ENCODE measurements at places on chromosomes 7 and 10.

DNA sequence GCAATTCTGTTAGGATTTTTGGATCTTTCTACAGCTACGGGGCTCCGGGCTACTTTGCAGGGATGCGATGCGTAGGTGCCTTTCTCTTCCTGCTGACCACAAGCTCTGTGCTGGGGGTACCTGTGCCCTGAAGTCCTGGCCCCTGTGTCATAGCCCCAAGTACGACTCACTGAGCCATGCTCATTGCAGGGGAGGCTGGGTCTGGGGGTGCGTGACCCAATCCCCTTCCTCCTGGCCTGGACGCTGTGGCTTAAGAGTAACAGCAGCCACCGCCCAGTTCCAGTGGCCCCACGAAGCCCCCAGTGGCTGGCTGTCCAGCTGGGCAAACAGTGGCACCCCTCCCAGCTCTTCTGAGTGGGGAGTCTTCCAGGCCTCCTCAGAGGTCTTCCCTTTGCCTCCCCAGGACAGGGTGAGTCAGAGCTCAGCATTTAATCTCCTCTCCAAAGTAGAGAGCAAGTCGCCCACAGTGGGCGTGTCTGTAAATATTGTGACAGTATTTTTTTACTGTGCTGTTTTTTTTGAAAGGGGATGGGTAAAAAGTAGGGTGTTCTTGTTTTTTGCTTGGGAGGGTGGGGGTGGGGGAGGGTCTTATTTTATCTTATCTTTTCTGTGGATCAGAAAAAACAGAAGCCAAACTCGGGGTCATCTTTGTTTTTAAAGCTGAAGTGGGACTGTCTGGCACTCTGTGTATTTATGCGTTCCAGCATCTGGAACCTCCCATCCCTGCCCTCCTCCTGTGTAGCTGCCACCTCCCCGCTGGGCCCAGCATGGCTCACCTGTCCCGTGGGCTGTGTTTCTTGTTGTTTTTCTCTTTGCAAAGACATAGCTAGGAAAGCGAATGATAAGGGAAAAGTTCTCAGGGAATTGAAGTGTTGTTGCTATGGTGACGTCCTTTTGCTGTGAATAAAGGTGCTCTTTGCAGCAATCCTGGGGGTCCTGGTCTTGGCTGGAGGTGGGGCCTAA is 8.2 kb downstream of the LFNG start:
- peak; percentile 85 for DNase-seq

DNA sequence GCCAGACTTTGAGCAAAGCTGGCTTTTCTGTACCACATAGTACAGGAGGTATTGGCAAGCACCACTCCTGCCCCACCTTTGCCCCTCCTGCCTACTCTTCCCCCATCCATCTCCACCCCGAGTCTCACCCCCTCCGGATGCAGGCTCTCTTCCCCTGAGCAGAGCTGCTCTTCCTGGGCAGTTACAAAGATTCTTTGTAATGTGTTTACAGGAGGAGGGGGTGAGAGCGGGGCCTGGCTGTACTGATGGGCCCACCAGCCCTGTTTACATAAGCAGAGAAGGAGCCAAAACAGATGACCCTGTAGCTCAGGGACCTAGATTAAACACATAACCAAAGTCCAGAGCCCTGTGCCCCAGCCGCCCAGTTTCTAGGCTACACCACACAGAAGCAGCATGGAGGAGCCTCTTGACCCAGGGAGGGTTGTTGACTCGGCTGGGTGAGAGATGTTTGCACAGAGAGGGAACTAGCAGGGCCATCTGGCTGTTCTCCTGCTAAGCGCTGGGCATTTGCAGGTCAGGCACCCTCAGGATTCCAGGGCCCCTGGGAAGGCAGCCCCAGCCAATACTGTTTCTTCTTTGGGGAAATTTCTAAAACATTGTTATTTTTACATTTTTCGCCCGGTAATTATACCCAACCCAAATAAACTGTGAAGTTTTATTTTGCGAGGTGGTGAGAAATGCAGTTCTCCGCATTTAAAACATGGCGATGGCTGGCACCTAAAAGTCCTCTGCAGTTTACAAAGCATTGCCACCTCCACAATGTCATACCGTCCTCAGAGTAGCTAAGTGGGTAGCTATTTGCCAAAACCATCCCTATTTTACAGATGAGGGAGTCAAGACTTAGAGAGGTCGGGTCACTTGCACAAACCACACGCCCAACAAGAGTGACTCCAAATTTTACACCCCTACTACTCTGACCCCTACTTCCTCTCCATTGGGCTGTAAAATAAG is 11.4 kb upstream of the ZKSCAN1 start:
- DNase-seq, result no peak

DNA sequence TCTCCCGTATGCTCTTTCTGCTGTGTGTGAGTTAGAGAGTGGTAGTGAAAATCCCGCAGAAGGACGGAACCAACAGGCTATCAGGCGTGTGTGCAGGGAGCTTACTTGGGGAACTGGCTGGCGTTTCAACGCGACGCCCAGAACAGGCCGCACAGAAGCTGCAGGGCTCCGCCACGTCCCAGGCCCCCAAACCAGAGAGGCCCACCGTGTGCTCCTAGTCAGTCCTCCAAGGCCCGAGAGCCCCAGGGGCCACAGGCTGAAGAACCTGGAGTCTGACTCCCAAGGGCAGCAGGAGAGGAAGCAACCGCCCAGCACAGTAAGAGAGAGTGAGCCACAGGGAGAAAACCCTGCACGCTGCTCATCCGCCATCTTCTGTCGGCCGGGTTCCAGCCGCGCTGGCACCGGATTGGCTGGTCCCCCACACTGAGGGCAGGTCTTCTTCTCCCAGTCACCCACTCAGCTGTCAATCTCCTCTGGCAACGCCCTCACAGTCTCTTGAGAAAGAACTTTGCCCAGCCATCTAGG is 730.6 kb upstream of the VSTM2A start:
- DNase-seq, result no peak

GRCh38 chr7:2542916-2543871 is 12.1 kb downstream of the BRAT1 start:
- no peak for DNase-seq

GRCh38 chr10:71357792-71358265 is 38.8 kb downstream of the SLC29A3 start:
- peak; percentile 44 for DNase-seq

DNA sequence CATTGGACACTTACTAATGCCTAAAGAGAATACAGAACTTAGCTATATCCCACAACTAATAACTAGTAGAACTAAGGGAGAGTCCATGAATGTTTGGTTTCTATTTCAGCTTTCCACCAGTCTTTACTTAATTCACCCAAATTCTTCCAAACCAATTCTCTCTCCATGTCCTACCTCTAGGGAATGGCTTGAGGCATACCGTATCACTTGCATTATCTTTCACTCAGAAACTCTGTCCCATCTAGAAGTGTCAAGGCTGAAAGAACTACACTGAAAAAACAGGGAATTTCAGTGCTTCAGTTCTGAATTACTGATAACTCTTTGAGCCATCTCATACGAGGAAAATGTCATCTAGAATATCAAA is 758 bp downstream of the TMEM168 start:
- peak; percentile 4 for DNase-seq

DNA sequence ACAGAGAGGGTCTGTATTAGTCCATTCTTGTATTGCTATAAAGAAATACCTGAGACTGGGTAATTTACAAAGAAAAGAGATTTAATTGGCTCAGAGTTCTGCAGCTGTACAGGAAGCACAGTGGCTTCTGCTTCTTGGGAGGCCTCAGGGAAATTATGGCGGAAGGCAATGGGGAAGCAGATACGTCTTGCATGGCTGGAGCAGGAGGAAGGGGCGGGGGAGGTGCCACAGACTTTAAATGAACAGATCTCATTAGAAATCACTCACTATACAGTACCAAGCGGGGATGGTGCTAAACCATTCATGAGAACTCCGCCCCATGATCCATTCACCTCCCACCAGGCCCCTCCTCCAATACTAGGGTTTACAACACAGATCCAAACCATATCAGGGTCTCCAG is 3.7 kb upstream of the CALU start:
- peak; percentile 83 for DNase-seq

DNA sequence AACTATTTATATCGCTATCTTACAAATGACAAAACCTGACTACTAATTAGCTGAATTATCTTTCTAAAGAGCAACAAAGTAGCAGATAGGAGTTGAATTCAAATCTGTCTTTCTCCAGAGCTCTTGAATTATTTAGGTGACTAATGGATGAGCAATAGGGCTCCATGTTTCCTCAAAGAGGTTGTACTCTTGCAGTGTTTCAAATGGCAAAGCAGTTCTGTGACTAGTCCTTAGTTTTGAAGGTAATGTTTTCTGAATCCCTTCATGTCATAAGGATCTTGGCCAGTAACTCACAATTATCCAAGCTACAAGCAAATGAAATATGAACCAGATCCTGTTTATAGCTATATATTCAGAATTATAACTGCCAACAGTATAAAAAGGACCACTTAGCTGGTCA is 999.7 kb downstream of the NRG3 start:
- no peak for DNase-seq

DNA sequence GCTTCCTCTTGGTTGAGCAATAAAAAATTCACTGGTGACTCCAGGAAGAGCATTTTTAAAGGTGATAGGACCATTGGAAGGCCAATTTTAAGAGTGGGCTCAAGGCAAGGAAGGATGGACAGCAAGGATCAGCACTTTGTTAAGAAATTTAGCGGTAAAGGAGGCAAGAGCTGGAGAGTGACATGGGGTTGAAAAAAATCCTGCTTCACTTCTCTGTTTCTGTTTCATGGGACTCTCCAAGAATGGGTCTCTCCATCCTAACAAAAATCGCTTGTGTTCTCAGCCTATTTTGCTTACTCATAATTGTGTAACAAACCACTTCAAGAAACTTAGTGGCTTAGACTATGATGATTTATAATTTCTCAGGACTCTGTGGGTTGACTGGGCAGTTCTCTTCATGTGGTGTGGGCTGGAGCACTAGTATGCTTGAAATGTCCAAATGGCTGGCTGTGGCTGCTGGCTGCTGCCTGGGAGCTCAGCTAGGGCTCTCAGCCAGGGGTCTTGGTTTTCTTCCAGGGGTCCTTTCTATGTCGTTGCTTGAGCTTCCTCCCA is 59.8 kb upstream of the ZNRF2 start:
- DNase-seq, result peak; percentile 81

DNA sequence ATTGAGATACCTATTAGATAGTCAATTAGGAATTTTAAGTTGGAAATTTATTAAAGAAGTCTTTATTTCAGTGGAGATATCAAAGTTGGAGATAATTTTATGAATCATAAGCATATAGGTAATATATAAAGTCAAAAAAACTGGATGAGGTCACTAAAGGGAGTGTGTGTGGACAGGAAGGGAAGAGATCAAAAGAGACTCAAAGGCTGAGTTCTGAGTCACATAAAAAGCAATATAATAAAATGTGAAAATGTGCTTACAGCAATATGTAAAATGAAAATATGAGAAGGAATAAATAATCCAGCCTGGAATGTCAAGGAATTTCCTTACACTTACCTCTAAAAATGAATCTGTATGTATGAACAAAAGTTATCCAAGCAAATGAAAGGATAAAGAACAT is 583.3 kb upstream of the SORCS1 start:
- no peak for DNase-seq

GRCh38 chr10:494149-494542 is 195.3 kb downstream of the DIP2C start:
- DNase-seq, result no peak

DNA sequence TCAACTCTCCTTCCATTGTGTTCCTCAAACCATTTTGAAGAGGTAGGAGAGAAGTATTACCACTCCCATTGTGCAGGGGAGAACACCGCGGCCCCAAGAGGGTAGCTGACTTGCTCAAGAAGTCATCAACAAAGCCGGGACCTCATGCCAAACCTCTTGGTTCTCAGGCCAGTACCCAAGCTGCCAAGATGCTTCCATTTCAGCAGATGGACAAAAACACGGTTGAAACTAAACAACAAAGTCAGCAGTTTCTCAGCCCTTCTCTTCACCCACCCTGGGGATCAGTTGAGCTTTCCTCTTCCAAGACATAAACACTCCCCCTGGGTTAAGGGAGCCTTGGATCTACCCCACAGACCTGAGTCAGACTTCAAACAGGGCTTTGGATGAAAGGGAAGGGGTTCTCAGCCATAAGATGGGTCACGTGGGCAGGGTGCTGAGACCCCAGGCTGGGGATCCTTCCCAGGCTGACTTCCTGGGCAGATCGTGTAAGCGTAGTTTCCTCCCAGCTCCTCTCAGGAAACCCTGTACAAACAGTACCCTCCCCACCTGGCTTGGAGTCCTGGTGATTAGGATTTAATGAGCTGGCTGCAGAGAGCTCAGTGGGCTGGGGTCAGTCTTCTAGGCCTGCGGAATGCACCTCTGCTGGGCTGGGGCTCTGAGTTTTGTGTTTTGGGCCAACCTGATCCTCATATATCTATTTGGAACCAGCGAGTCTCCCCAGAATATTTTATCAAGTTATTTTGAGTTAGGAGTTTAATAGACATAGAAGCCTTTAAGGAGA is 27.3 kb downstream of the EMX2 start:
- DNase-seq, result no peak

- DNase-seq, result peak; percentile 35
These were observed 133.2 kb downstream of the CUX1 start for GRCh38 chr7:101950450-101951119.

DNA sequence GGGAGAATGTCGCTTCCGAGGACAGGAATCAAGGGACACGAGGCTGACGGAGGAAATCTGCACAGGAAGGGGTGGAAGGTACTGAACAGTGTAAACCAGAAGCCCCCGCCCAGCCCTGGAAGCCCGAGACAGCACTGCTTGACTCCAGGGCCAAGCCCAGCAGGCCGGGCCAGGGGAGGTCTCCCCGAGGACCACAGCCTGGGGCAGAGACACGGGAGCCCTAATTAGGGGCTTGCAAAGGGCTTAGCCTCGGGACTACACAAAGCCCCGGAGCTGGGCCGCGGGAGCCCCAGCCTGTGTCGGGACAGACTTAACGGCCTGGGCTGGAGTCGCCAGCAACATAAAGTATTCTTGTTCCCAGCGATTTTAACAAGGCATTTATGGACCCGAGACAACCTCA is 50.8 kb downstream of the OAT start:
- no peak for DNase-seq

- no peak for DNase-seq
These were observed 175.3 kb downstream of the LCOR start for GRCh38 chr10:97007417-97007816.

- no peak for DNase-seq
These were observed 100.1 kb upstream of the TMEM72 start for GRCh38 chr10:44811072-44811471.

Measured in suppressor macrophage (primary cell).